Fibroblast of mammary gland (primary cell): ENCODE measurements at places on chromosomes 2 and 18.

DNA sequence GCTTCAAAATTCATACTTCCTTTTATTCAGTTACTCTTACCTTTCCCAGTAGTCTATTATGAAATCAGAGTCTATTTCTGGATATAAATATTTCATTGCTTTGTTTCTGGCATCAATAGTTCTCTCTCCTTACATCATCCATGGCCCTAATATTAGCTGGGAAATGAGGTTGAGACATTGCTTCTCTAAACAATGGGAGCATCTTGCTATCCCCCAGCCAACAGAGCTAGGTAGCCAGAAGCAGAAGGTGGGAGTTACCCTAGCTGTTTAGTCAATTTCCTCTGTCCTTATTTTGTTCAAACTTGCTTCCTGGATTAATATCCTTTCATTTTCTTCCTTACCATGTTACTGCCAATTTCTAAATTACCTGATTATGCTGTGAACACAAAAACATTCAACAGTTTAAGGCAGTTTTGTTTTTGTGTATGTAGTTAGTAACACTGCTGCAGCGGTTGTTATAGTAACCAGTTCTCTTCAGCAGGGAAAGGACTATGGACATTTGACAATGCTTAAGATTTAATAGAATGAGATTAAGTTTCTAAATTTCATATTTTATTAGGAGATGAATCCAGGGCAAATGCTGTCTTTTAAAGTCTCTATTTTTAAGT lies 160.5 kb upstream of the KCNJ3 start:
- no peak for DNase-seq

GRCh38 chr2:1910592-1911246 lies 166.4 kb upstream of the PXDN start:
- DNase-seq: peak; percentile 1

- no peak for DNase-seq
These were observed 38.1 kb downstream of the LRRTM4 start for GRCh38 chr2:77484026-77484425.

- no peak for DNase-seq
These were observed 1312.6 kb upstream of the CHAC2 start for GRCh38 chr2:52454962-52455361.

- no peak for DNase-seq
These were observed 1.4 kb downstream of the CAD start for GRCh38 chr2:27218614-27219013.

GRCh38 chr2:172098650-172099471 lies 3.8 kb downstream of the DLX2 start:
- peak; percentile 61 for DNase-seq

- DNase-seq: no peak
These were observed 344.9 kb upstream of the SLC14A2 start for GRCh38 chr18:45270289-45270771.

DNA sequence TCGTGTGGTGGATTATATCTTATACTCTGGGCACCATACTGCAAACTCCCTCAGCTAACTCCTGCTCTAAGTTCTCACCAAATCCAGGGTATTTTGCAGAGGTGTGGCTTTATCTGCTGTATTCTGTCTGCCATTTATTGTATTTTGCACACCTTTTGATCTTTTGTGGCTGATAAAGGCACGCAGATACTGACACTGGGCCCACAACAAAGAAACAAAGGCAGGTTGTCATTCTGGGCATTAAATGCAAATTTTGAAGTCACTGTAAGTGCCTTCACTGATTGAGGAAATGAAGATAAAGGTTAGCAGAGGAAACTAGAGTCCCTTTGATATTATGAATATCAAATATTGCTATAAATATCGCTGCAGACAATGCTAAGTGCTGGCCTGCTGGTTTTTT lies 265.8 kb upstream of the MEIS1 start:
- no peak for DNase-seq

DNA sequence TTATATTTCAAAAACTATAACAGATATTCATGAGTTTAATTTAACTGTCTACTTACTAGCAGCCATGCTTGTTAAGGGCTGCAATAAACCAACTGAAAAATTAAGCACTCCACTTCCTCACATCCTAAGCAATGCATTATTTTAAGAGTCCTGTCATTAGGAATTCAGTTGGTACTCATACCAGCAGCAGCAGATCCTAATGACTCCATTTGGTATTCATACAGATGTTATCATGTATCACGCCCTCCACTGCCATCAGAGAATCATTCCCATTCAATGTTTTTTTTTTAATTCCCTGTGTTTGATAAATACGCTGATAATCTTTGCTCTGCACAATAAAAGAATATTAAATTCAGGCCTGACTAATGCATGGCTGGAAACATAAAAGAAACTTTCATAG lies 236.8 kb downstream of the AFF3 start:
- DNase-seq: no peak

- DNase-seq: no peak
These were observed 81.8 kb downstream of the MBD5 start for GRCh38 chr2:148102641-148103040.

DNA sequence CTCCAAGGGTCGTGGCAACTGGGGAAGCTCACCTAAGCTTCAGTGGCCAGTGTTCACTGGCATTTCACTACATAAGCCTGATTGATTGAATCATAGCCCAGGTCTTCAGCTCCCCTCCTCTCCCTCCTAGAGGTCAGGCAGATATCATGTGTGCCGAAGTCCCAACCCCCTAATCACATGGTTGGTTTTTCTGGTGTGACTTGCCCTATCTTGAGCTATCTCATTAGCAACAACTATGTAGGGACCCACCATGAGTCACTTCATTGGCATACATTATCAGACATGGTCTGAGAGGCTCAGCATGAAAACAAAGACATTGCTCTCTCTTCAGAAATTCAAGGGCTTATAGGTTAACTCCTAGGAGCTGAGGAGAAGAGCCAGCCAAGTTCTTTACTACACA lies 76.8 kb downstream of the LYPD1 start:
- no peak for DNase-seq

DNA sequence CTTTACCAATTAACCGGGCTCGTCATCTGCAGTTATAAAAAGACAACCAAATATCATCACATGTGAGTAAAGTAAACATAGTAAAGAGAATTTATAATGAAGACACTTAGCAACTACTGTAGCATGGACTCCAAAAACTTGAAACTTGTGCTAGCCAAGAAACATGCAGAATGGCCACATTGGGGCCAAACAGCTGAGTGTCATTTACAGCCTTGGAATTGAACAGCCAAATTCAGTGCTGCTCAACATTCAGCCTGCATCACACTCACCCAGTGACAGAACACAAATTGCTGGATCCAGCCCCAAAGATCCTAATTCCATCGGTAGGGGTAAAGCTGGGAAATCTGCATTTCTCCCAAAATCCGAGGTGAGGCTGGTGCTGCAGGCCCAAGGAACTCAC lies 224.8 kb upstream of the GYPC start:
- DNase-seq: no peak

DNA sequence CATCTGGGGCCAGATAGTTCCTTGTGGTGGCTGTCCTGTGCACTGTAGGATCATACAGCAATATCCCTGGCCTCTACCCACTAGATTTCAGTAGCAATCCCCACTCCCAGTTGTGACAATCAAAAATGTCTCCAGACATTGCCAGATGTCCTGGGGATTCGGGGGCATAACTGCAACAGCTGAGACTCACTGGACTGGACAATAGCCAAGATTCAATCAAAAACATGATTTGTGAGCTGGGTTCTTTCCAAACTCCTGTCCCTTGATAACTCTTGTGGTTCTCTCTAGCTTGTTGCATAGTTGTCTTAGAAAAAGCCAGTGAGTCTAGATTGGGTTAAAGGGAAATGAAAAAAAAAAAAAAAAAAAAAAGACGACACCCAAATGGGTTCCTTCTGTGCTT lies 293.4 kb downstream of the CELF4 start:
- no peak for DNase-seq
